Effector CD8-positive, alpha-beta T cell (primary cell): ENCODE measurements at places on chromosomes 3 and 15.

DNA sequence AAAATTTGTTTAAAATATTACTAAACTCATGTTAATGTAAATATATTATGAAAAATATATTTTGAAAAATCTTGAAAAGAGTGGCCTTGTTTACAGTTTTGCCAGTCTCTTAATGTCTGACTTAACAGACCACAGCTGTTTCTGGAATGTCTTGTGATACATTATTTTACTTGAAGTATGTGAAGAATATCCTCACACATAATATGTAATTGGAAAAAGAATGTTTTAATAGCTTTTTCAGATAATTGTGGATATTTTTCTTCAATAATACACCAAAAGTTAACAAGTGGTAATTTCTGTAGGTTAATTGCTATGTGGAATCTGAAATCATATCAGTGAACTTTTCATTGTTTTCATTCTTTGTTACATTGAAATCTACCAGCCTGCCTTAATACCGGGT lies 101.3 kb downstream of the UBE2E2 start:
- no peak for DNase-seq

- no peak for DNase-seq
Observed at GRCh38 chr3:158233791-158234190, 123.9 kb downstream of the RSRC1 start.

DNA sequence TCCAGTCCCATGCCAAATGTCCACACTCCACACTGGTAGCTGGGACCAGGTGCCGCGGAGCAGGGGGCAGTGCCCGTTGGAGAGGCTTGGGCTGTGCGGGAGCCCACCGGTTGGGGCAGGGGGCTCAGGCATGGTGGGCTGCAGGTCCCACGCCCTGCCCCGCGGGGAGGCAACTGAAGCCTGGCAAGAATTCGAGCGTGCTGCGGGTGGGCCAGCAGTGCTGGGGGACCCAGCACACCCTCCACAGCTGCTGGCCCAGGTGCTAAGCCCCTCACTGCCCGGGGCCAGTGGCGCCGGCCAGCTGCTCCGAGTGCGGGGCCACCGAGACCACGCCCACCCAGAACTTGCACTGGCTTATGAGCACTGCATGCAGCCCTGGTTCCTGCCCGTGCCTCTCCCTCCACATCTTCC lies 479.4 kb downstream of the ZNF385D start:
- no peak for DNase-seq

DNA sequence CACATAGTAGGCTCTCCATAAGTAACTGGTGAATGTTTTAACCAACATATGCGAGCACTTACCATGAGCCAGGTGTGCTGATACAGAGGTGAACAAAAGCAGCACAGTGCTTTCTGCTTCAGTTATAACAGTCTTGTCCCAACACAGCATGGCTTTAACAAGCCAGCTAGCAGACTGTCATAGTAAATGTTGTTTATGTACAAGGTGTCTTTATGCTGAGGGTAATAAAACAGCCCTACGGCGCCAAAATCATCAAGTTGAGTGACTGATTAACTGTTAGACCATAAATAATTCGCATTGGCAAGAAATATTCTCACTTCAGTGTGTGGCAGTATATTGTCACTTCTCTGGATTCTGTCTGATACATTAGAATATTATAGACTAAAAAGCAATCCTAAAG lies 646.0 kb upstream of the CFAP20DC start:
- no peak for DNase-seq

GRCh38 chr15:92395098-92395635 lies 1.5 kb downstream of the ST8SIA2 start:
- no peak for DNase-seq

GRCh38 chr3:192060160-192060781 lies 599.3 kb downstream of the PYDC2 start:
- no peak for DNase-seq

- no peak for DNase-seq
Observed at GRCh38 chr3:23752126-23752525, 53.6 kb upstream of the UBE2E1 start.

- DNase-seq: no peak
Observed at GRCh38 chr3:184485241-184485640, 76.3 kb upstream of the EPHB3 start.

DNA sequence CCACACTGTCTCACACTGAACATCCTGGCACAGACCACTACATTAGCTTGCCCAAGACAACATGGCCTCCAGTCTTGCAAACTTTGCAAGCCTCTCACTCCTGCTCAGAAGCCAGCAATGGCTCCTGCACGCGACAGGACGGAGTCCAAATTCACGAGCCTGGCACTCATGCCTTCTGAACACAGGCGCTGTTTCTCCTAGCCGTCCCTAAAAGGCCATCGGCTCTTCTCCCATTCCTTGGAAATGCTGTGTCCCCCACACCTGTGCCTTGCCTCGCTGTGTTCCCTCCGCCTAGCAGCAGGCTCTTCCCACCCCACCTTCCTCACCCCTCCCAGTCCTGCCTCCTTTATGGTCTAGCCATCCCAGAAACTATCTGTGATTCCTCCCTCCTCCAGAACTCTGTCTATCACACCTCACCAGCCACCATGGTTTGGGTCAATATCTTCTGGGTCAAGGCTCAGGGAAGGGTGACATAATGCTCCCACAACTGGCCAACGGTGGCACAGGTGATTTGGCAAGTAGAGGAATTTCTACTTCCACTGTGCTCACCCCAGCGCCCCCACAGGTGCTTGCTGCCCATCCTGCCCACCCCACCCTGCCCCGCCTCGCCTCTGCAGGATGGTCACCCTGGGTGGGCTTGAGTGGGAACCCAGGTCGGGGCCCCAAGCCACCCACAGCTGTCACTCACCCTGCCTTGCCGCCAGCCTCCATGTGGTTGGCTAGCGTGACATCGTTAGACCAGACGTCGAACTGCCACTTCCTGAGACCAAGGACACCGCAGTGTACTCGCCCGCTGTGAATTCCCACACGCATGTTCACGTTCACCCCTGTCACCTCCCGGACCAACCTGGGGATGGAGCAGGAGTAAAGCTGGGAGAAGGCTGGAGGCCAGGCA lies 120.7 kb downstream of the ADCY5 start:
- no peak for DNase-seq

GRCh38 chr15:81381720-81382119 lies 7.7 kb upstream of the TMC3 start:
- no peak for DNase-seq

GRCh38 chr3:115418583-115418982 lies 204.7 kb upstream of the GAP43 start:
- no peak for DNase-seq

DNA sequence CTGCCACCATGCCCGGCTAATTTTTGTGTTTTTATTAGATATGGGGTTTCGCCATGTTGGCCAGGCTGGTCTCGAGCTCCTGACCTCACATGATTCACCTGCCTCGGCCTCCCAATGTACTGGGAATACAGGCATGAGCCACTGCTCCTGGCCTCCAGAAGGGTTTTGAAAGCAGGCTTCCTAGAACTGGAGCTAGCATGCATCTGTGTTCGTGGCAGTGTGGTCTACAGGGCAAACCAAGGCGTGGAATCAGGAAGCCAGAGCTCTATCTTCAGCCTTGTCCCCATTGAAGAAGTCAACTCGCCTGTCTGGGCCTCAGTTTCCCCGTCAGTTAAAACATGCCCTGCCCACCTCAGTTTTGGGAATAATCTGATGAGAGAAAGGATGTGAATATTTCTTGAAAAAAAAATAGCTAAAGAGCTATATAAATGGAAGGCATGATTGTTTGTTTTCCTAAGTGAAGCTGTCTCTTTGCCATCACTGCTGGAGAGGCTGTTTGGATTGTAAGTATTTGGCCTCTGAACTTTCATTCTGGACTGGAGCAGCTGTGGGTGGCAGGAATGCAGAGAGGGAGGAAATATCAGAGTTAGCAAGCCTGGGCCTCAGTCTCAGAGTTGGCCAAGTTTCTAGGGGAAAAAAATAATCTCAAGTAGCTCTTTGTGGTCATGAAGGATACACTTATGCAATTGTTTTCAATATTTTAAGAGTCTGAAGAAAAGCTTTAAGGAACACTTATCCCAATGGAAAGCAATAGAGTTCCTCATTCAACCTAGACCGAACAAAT lies 36.5 kb upstream of the UACA start:
- DNase-seq: no peak

DNA sequence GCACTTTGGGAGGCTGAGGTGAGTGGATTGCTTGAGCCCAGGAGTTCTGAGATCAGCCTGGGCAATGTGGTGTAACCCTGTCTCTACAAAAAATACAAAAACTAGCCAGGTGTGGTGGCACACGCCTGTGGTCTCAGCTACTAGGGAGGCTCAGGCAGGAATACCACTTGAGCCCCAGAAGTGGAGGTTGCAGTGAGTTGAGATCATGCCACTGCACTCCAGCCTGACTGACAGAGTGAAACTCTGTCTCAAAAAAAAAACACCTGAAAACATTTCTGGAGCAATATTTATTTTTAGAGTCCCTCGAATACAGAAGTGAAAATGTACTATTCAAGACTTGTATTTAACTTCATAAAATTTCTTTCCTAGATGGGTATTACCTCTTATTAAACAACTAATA lies 4.6 kb downstream of the SPCS1 start:
- DNase-seq: no peak

GRCh38 chr15:34651997-34652725 lies 68.7 kb upstream of the GOLGA8B start:
- no peak for DNase-seq

GRCh38 chr3:138724443-138724842 lies 110.3 kb downstream of the PIK3CB start:
- no peak for DNase-seq

GRCh38 chr3:150251187-150252062 lies 156.7 kb upstream of the TSC22D2 start:
- no peak for DNase-seq

DNA sequence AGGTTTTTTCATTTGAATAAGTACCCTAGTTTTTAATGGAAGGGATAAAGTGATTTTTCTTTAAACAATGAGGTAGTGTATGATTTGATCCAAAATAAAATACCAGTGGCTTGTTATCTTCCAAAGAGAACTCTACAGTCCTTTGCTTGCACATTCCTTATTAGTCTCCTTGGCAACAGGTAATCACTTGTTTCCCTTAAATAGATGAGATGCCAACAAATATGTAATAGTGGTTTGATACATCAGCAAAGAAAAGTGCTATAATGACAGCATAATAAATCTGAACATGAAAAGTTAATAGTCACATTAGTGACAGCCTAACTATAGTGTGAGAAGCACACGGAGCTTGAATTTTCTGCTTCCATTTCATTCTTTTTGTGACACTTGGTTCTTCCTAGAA lies 360.2 kb downstream of the ZNF385D start:
- no peak for DNase-seq

- no peak for DNase-seq
Observed at GRCh38 chr3:189056646-189057335, 115.0 kb upstream of the TPRG1 start.

GRCh38 chr3:190155752-190156151 lies 35.1 kb upstream of the P3H2 start:
- DNase-seq: no peak
